ENCODE measurements at places on chromosomes 4 and X. TPM values are rescaled to one million over a fixed set of nuclear protein-coding genes. Genes with fewer than 3 reads are reported as not detected.

DNA sequence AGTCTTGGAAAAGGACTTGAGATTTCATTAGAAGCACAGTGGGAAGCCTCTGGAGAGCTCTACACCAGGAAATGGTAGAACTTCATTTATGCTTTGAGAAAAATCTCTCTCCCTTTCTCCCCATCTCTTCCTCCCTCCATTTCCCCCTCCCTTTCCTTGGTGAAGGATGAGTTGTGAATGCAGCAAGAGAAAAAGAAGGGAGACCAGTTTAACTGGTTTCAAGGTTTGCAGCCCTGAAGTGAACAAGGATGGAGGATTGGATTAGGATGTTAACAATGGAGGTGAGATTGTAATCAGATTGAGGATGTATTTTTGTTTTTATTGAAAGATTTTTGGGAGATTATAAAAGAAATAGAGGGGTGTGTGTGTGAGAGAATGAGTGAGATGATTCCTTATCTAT, 99.5 kb downstream of the ANK2 start:
- no peak for DNase-seq

DNA sequence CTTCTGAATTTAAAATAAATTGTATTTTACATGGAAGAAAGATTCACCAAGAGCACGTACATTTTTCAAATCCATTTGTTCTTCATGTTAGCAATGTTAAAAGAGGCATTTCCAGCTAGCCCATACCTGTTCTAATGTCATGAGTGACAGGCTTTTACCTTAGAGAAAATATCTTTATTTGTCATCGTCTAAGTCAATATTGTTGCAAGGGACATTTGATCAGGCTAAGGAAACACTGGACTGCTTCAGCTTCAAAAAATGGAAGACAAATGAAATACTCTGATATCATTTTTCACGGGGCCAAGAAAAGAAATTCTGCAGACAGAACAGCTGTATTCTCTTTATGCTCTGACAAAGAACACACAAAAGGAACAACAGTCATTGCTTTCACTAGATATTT, 207.7 kb downstream of the RCHY1 start:
- DNase-seq, result no peak

- DNase-seq, result no peak
Observed at GRCh38 chr4:10721616-10722015, 37.0 kb upstream of the CLNK start.

DNA sequence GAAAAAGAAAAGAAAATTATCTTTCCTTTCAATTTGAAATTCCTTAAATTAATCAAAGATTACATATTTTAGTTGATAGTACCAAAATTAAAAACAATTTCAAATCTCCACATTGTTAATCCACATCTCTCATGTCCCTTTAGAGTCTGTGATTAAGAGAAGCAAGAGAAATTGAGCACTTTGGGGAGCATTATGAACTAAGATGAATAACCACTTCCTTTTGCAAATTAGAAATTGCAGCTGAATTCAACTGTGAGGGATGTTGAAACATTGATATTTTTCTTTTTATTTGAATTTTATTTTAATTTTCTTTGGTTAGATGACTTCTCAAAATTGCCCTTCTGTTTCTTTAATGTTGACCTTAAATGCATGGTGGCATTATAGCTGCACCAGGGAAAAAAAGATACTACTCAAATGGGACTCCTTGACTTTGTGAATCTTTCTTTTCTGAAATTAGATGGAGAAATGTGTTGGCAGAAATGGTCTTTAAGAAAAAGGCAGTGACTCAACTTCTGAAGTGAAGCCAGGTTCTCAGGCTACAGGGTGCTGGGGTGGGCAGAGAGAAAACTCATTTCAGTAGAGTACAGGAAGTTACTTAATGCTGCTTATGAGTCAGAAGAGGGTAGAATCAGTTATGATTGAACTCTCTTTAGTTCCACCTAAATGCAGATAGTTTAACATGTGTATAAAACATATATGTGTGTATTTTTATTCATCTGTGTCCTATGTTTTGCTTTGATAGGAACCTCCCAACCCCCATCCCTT, 92.0 kb upstream of the TNIP3 start:
- DNase-seq, result peak; percentile 94

- DNase-seq, result no peak
Observed at GRCh38 chr4:104901438-104901837, 245.2 kb upstream of the TET2 start.

DNA sequence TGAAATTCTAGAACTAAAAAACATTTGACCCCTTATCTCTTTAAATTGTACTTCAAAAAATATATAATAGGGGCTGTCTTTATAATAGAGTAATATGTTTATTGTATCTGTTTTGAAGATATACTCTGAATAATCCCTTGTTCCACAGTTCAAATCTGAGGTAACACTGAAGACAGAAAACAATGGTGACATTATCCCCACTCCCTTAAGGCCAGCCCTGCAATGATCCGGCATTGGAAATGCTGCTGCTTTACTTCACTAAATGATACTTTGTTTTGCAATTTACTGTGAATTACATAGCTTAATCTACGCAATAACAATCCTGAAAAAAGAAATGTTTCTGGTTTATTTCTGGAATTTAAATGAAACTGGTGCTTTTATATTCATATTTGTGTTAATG, 34.4 kb upstream of the ZFP42 start:
- DNase-seq, result no peak

DNA sequence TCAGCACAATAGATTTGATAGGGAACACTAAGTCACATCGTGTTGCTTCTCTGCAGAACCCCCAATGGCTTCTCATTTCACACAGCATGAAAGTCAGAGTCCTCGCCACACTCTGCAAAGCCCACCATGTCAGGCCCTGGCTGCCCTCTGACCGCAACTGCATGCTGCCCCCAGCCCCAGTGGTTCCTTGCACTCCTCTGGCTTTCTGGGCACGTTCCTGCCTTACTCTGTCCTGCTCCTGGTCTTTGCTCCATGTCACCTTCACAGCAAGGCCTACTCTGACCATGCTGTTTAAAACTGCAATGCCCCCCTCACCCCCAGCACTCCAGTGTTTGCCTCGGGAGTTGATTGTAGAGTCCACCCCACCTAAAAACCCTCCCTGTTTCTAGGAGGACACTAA, 78.1 kb downstream of the EVC start:
- no peak for DNase-seq

DNA sequence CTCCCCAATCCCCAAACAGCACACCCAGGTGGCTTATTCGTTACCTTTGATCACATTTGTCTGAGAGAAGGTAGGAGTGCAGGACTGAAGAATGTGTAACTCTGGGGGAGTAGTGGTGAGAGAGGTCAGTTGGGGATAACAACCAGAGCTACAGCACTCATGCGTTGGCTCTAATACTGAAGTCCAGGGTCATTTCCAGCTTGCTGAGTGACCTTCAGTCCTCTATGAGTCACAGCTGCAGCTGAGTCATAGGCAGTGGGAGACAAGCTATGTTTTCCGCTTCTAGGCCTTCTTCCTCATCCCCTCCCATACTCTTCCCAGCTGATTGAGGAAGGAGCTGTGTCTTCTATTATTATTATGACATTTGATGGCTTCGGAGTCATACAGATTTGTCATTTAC, 31.6 kb upstream of the CT47C1 start:
- peak; percentile 77 for DNase-seq

DNA sequence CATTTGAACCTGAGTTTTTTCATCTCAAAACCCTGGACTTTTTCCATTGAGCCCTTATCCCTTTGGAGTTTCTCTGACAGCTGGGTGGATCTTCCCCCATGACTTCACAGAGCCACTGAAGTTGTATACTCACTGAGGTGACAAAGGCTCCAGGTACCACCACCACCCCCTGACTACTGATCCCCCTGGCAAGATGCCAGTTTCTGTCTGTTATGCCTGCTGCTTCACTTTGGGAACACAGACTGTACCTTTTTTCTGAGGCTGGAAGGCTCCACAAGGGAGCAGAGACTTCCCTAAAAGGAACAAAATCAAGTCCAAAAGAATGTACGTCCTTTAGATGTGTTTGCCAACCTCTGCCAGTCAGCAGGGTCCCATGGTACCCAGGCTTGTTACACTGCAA, 160.3 kb upstream of the JADE1 start:
- DNase-seq, result no peak

DNA sequence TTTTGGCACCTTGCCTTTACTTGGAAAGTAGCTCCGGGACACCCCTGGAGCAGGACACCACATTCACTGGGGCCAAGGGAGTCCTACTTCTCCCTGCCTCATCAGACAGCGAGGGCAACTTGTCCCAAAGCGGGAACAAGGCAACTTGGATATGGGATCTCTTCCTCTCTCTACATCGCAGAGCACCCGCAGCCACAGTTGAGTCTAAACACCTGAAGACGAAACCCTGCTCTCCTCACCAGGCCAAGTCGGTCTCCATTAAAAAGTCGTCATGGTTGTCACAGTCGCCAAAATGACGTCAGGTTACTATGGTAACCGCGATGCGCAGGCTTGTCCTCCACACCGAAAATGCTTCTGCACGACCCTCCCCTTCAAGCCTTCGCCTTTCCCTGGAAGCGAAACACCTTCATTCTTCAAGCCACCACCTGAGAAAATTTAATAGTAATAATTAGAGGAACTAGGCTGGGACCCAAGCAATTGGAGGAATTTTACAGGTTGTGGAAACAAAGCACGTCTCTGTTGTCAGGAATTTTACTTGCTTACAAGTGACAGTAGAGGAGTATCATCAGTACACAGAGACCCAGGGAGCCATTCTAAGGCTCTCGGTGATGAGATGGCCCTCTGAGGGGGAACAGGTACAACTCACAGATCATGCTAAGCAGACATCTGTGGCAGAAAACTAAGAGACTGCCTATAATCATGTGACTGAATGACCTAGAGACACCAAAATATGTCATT, 30.5 kb upstream of the TCEAL4 start:
- DNase-seq, result no peak

- no peak for DNase-seq
Observed at GRCh38 chrX:39159921-39160507, 358.8 kb downstream of the MID1IP1 start.

GRCh38 chr4:74330295-74330750, 22.1 kb downstream of the EPGN start:
- no peak for DNase-seq

Gene NSDHL
- 13.7 TPM for total RNA-seq

Gene MAOA
- 9.8 TPM for total RNA-seq

Gene TMEM47
- total RNA-seq, result 1.6 TPM

Gene MAGEC1
- not detected for total RNA-seq

Gene ERCC6L
- 1.0 TPM for total RNA-seq

Gene NKX1-1
- total RNA-seq, result not detected

Gene POU4F2
- total RNA-seq, result not detected

Measured in MCF 10A (cell line).